Heart right ventricle (tissue), 16 donors: ENCODE measurements at places on chromosomes 3 and 15. TPM values are rescaled to one million over a fixed set of nuclear protein-coding genes. Genes with fewer than 3 reads are reported as not detected.

DNA sequence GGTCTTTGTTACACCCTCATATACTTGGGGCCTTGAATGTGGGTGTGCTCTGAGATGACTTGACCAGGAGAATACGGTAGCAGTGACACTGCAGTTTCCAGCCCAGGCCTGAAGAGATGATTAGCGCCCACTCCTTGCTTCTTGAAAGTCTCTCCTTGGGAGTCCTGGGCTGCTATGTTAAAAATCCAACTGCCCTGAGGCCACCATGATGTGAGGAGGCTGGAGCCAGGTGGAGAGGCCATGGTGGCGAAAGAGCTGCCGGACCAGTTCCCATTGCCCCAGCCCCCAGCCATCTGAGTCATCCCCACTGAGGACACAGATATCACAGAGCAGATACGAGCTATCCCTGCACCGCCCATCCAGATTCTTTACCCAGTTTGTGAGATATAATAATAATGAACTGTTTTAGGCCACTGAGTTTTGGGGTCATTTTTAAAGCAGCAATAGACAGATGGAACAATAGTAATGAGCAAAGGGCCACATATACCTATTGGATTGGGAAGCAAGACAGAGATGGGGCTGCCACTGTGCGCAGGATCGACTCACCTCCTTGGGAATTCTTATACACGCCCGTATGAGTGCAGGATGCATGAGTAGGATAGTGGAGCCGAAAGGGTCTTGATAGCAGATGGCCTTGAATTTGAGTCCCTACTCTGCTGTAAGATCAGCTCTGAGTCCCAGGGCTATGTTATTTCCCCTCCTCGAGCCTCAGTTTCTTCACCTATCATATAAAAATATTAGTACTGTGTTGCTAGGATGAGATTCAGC, 12.1 kb upstream of the GATA2 start:
- DNase-seq: no peak

GRCh38 chr3:56881841-56882240, 80.1 kb upstream of the ARHGEF3 start:
- DNase-seq: no peak

- no peak for DNase-seq
Measured at GRCh38 chr3:71392251-71392650, 191.3 kb downstream of the FOXP1 start.

- peak; percentile 11 for DNase-seq
Measured at GRCh38 chr15:39869858-39870515, 50.1 kb downstream of the GPR176 start.

GRCh38 chr15:74611341-74611740, 4.3 kb upstream of the CLK3 start:
- DNase-seq: no peak

DNA sequence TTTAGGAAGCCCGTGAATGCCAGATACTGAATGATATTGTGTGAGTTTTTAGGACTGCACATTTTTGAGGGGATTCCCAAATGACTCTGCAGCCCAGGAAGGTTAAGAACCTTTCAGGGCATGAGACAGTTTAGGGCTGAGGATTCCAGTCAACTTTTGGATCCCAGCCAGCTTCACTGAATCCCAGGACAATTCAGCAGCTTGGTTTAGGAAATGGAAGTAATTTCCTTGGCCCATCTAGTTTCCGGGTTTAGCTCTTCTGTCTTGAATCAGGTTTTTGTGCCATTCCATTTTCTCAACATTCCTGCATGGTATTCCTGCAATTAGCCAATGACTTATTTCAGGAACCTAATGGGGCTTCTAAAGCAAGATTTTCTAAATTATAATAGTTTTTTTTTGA, 253.9 kb downstream of the LSAMP start:
- DNase-seq: no peak

- DNase-seq: no peak
Measured at GRCh38 chr3:120072867-120073525, 21.3 kb downstream of the GSK3B start.

DNA sequence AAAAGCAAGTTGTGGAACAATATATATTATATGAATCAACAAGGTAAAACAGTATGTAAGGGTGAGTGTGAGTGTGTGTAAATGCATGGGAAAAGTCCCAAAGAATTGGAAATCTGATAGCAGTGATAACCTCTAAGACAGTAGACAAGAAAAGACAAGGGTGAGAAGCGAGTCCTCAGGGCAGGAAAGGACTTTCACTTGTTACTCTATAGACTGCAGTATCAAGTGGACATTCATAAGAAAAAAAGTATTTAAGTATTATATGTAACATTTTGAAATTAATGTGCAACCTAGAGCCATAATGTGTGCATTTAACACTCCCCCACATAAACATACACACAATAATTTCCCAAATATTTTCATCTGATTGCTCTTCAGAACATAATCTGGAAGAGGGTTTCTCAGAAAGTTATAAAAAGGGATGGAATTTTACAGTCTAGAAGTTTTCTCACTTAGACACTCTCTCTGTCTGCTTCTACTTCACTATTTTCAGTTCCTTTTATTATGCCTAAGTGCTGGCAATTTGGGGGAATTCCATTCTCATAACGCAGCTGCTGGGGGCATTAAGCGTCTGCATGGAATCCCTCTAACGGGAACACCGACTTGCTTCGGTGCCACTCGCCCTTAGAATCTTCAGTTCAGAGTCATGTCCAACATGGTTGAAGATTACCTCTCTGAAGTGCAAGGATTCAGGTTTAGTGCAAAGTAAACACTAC, 50.0 kb upstream of the CDIN1 start:
- no peak for DNase-seq

GRCh38 chr15:40258544-40258943, 19.7 kb downstream of the PAK6 start:
- no peak for DNase-seq

DNA sequence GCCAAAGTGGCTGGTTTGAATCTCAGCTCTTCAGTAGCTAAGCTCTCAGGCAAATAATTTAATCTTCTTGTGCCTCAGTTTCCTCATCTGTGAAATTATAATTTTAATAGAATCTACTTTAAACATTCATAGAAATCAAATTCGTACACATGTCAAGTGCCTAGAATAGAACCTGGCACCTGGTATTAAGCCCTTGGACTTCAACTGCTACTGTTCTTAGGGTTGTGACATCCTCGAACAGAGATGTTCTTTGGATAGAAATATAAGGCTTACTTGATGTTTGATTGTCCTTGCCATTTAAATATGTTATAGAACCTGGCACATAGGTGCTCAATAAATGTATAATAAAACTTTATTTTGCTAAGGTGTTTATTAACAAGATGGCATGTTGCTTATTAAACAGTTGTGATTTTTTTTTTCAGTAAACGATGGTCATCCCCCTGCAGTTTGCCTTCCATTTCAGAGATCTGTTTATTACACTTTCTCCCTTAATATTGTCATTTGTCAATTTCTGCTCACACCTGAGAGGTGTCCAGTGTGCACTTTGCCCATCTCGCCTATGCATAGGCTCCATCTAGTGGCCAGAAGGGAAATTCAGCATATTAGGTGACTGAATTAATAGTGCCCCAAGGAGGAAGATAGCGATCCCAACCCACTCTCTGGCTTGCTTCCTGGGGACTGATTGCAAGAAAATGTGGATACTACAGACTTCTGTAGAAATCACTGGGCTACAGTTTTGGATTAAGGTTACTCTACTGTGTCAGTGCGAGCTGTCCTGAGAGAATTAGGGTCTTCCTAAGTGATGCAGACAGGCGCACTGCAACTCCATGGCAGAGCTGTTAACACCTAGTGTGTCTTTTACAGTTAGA, 10.7 kb downstream of the IGF1R start:
- DNase-seq: no peak

- DNase-seq: no peak
Measured at GRCh38 chr3:4712109-4712508, 219.0 kb downstream of the ITPR1 start.

DNA sequence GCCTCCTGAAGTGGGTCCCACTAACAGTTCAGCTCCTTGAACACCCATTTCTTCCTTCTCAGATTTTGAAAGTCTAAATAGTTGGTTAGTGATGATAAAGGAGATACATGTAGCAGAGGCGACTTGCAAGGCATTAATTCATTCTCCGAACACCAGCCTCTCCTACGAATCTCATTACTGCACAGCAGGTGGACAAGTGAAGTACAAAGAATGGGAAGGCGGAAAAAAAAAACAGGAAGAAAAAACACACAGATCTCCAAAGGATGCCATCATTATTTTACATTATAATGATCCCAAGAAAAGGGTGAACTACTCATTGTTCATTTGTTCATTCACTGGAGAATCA, 276.5 kb downstream of the MAGI1 start:
- no peak for DNase-seq

DNA sequence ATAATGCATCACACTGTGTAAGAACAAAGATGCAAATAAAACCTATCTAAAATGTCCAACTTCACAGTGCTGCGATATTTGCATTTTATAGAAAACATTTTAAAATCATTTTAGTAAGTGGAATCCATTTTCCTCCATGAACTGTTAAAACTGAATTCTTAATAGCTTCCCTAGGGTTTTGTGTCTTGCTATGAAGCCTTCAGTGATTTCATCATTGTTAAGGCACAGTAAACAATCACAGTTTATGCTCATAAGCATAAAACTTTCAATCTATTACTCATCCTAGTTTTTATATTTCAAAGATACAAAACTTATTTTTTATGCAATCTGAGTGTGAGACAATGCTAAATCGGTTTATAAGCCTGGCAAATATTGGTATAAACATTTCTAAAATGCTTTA, 509.7 kb downstream of the TUSC7 start:
- no peak for DNase-seq

DNA sequence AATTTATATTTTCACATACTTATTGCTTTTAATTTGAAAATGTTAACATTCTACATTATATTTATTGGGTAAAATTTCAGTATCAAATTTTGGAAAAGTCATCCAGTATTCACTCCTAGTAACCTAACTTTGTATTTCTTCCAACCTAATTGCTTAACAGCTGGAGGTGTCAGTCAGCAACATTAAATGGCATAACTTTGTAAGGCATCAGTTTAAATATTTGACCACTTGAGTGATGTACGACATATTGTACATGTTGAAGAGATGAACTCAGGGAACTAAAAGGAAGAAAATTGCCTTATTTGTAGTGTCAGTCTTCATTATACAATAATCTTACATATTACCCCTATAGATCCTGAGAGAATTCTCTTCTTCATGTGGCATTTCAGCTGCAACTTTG, 326.8 kb downstream of the NAALADL2 start:
- no peak for DNase-seq

- no peak for DNase-seq
Measured at GRCh38 chr15:94387849-94388441, 156.6 kb downstream of the MCTP2 start.

DNA sequence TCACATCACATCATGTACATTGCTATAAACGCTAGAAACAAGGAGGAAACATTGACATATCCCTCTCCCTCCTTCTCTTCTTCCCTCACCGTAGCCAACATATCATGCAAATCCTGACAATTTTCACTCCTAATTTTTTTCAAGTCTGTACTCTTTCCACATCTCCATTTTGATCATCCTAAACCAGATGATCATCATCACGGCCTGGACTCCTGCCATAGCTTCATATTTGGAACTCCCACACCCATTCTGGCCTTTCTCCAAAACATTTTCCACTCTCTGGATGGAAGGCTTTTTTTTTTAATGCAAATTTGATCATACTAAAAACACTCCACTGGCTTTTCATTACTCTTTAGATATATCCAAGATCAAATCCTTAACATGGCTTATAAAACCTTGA, 248.0 kb upstream of the CNTN3 start:
- DNase-seq: no peak

GRCh38 chr15:64013179-64014062, 32.9 kb downstream of the DAPK2 start:
- DNase-seq: no peak

DNA sequence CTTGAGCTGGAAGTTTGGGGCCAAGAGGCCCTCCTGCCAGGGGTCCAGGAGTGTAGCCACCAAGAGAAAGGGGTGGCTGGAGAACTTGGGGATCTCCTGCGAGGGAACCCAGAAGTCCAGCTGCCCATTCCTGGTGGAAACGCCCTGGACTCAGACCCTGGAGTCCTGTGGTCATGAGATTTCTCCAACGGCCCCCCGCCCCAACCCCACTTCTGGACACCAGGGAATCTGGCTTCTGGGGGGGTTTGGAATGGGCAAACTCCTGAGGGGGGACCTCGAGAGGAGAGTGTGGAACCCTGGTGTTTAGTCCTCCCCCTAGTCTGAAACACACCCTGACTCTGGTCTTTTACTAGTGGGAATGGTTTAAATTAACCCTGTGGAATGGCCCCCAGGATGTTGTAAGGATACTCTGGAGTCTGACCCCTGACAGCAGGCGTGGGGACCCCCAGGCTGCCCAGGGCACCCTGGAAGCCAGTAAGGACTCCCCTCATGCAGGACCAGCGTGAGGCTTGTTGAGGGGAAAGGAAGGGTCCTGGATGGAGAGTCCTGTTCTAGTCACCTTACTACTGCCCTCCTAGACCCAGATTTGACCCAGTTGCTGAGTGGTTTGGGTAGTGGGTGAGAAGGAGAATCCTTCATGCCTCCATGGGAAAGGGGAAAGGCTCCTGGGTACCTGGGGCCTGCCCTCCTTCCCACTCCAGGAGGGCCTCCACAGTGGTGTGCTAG, 540 bp downstream of the KLHDC8B start:
- DNase-seq: no peak

GRCh38 chr3:10437272-10437994, 68.0 kb downstream of the ATP2B2 start:
- no peak for DNase-seq

GRCh38 chr15:88454867-88455810, 12.0 kb downstream of the MRPL46 start:
- DNase-seq: peak; percentile 43

The LEKR1 gene
- 1.2 TPM for total RNA-seq

The OSBPL10 gene
- 5.0 TPM for total RNA-seq

The PROS1 gene
- 52.9 TPM for total RNA-seq

The EPM2AIP1 gene
- 26.6 TPM for total RNA-seq

The SPRED1 gene
- 8.4 TPM for total RNA-seq

The PCSK6 gene
- 12.9 TPM for total RNA-seq

The DGKG gene
- 60.9 TPM for total RNA-seq

The CD86 gene
- 14.7 TPM for total RNA-seq
